Tibial artery (tissue), 4 donors: ENCODE measurements at places on chromosomes 2 and 18.

- no peak for DNase-seq
These were observed 98.5 kb upstream of the PKDCC start for GRCh38 chr2:41949091-41949882.

- no peak for DNase-seq
These were observed 9.9 kb downstream of the C1D start for GRCh38 chr2:68052717-68053422.

- DNase-seq: no peak
These were observed 254.0 kb downstream of the NRXN1 start for GRCh38 chr2:50777954-50778353.

- no peak for DNase-seq
These were observed 87.3 kb downstream of the HNRNPLL start for GRCh38 chr2:38515155-38516074.

- DNase-seq: no peak
These were observed 163.4 kb downstream of the INHBB start for GRCh38 chr2:120509213-120509815.

- DNase-seq: no peak
These were observed 17.4 kb upstream of the CREB1 start for GRCh38 chr2:207512356-207512755.

DNA sequence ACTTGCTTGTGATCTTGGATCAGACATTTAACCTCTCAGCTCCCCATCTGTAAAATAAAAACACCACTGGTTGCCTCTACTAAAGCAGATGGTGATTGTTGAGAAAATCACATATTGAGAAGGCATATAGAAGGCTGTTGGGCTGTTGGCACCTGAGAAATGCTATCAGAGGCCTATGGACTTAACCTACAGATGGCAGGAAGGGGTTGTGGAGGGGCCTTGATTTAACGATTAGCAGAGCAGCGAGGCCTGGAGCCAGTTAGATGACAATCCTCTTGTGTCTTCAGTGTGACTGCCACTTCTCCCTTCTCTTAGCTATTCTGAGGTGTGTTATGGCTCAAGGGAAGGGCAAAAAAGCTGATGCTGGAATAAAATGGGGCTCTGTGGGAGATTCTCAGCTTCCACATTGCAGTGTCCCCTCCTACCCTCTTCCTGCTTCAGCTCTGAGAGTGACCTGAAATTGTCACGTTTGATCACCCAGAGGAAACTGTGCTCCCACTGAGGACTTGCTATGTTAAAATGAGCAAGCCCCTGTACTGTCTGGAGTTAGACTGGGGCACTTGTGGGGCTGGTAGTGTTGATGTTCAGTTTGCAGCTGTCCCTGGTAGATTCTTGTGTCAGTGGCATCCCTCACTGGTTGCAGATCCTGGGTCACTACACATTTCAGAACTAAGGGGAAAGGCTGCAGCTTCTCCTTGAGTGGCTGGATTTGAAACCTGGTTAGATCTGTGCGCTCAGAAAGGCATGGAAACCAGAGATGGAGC lies 31.5 kb downstream of the CXCR4 start:
- DNase-seq: no peak

GRCh38 chr2:135494503-135494902 lies 36.5 kb downstream of the ZRANB3 start:
- DNase-seq: no peak

GRCh38 chr2:225993430-225993829 lies 593.9 kb downstream of the NYAP2 start:
- no peak for DNase-seq

GRCh38 chr18:34049511-34049910 lies 175.2 kb downstream of the NOL4 start:
- no peak for DNase-seq

GRCh38 chr2:111057721-111058120 lies 63.0 kb upstream of the BCL2L11 start:
- DNase-seq: no peak

GRCh38 chr2:99261242-99261641 lies 5.8 kb upstream of the LYG2 start:
- DNase-seq: no peak

- DNase-seq: no peak
These were observed 47.9 kb downstream of the COL3A1 start for GRCh38 chr2:189022053-189022481.

DNA sequence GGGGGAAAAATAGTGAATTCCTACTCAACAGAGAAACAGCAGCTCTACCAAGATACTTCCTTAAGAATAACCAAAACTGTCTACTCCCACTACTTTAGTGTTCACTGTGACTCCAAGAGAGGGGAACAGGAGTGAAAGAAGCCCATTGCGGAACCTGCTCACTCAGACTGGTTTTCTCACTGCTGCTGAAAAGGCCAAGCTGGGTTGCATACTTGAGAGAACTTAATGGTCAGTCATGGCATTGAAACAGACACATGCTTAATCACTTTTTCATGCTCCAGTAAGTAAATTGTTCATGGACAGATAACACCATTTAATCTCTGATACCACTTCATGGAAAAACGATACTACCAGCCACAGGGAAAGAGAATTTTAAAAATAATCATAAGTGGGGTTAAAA lies 35.7 kb upstream of the SLC8A1 start:
- DNase-seq: peak; percentile 36

DNA sequence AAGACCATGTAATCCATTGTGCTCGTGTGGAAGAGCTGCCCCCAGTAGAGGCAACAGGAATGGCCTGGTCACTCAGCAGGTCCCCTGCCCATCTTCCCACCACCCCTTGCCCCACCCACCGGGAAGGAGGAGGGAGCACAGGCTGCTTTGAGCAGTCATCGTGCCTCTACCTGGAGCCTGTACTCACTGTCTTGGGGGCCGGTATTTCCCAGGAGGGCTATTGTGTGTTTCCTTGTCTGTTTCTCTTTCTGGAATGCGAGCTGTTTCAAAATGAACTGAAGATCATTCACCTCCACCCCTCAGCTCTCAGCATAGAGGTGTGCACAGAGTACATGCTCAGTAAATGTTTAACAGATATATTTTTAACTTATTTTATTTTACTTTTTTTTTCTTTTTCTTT lies 7.7 kb upstream of the AMMECR1L start:
- DNase-seq: no peak

GRCh38 chr2:240869956-240870875 lies 1.6 kb downstream of the AGXT start:
- DNase-seq: no peak

DNA sequence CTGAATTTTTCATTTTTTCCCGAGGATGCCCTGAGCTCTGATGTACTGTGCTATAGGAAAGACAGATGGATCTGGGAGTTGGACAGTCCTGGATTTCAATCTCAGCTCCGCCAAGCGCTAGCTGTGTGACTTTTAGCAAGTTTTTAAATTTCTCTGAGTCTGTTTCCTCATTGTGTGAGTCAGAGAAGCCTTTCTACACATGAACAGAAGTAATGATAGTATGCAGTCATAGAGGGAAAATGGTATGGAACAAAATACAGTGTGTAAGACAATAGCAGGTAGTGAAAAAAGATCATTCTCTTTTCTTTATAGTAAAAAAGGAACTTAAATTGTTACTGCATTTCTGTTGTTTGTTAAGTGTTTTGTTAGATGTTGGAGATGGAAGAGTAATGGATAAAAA lies 52.4 kb upstream of the PPM1B start:
- DNase-seq: no peak

- DNase-seq: peak; percentile 71
These were observed 182.5 kb downstream of the C1D start for GRCh38 chr2:67880291-67880761.
